SHP77 (cell line): ENCODE measurements at places on chromosomes 4 and X.
A peak's percentile ranks its signal among the peaks of the same experiment; 100 is the strongest.

GRCh38 chr4:40227284-40227683 is 30.5 kb downstream of the RHOH start:
- DNase-seq: no peak

DNA sequence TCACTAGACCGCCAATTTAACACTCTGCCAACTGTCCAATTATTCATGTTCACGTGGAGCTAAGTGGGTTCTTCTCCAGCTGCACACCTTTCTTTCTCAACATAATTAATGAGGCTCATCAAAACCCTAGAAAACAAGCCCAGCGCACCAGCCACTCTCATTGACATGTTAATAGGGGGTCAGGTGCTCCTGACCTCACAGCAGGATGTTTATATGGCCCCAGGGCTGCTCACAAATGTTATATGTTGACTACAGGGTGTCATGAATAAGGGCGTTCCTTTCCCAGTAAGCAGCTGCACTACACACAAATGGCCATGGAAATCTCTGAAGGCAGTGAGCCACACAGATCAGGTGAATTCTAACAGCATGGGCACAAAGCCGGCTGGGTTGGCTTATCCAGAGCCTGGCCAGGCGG is 209.8 kb downstream of the MGST2 start:
- DNase-seq: peak; percentile 46

- no peak for DNase-seq
These were observed 374.8 kb upstream of the GNPDA2 start for GRCh38 chr4:45100956-45101818.

- no peak for DNase-seq
These were observed 52.2 kb downstream of the HTRA3 start for GRCh38 chr4:8321771-8322170.

DNA sequence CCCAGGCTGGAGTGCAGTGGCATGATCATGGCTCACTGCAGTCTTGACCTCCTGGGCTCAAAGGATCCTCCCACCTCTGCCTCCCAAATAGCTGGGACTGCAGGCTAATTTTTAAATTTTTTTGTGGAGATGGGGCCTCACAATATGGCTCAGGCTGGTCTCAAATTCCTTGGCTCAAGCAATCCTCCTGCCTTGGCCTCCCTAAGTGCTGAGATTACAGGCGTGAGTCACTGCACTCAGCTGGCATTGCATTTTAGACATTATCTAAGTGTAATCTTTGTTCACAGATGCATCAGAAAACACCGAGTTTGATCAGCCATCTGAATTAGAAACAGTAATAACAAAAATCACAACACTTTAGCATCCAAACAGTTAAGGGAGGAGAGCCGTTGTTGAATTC is 53.4 kb upstream of the CBR4 start:
- DNase-seq: no peak

DNA sequence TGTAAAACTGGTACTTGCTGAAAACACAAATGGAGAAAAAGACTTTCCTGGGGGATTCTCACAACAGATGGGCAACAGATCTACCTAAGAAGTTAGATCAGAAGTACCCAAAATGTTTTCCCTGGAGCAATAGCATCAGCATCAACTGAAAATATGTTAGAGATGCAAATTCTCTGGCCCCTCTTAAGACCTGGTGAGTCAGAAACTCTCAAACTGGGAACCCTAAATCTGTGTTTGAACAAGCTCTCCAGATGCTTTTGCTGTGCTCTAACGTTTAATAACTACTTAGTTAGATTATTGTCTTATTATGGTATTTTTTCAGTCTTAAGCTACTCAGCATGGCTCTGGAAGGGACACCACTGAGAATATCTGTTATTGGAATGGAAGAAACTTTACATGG is 55.2 kb upstream of the TRPC3 start:
- no peak for DNase-seq

DNA sequence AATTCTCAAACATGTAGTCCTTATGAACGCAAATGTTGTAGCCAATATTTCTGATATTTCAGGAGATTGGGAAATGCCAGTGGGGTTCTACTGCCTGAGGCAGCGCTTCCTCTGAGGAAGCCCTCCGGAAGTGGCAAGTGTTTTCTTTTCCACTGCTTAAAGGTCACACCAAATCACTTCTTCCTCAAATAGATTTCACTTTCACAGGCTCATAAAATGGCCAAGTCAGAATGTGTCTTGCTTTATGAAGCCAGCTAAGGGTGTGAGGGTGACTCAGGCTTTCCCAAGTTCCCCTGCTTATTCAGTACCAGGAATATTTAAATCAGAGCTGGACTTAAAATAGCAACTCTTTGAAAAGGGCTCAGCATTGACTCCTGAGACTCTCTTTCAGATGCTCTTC is 514.2 kb upstream of the DIPK2B start:
- no peak for DNase-seq

DNA sequence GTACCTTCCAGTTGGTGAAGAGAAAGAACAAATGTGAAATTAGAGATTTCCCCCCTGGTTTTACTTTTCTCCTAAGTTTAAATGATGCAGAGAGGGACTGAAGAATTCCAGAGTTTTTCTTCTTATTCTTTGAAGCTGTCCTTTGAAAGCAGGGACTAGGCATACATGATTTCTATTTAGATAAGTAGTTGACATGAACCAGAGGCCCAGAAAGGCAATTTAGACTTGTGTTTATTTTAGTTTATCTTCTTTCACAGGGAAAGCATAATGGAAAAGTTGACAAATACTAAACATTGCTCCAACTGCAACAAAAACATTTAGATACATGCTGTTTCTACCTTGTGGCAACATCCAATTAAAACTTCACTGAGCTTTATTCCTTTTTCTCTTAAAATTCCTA is 32.0 kb downstream of the PTPN13 start:
- no peak for DNase-seq

DNA sequence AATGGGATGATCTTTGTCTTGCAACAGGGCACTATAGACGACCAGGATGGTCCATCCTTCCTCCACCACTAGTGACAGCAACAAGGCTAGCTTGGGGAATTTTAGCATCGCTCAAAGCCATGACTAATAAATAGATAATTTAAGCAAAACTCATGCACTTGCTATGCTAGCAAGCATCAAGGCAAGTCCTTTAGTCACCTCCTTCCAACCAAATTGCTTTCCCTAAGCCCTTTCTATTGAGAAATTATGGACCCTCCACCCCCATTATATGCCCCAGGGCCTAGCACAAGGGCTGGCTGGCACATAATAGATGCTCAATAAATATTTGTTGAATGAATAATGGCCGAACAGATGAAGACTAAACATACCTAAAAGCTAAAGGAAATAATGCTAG is 28.6 kb downstream of the SLC16A2 start:
- no peak for DNase-seq

DNA sequence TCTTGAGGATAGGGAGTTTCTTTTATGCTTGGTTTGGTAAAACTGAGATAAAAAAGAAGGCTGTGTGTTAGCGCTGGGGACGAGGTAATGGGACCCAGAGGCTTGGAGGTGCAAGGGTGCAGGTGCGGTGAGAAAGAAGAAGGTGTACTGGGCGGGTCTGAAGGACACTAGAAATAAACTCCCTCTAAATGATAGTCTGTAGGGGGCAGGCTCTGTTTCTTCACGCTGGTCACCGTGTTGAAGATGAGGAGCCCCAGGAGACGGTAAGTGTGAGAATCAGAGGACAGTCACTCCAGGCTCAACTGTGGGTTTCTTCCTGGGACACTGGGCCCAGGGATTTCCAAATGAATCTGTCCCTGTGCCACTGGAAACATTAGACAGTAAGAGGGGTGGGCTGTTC is 131.4 kb downstream of the SORBS2 start:
- DNase-seq: no peak

DNA sequence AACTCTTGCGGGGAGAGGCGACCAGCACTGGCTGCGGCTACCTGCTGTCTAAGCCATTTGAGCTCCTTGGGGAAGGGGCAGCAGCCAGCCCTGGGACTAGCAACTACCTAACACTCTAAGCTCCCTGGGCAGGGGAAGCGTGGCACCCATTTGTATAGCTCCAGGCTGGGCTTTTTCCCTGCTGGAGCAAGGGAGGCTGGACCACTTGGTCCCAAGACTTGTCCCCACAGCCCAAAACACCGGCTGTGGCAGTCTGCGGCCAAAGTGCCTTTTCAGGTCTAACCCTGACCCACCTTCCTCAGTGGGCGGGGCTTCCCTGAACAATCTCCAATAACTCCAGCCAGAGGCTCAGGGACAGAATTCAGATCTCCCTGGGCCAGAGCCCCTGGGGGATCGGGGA is 187.8 kb downstream of the NPNT start:
- DNase-seq: no peak

DNA sequence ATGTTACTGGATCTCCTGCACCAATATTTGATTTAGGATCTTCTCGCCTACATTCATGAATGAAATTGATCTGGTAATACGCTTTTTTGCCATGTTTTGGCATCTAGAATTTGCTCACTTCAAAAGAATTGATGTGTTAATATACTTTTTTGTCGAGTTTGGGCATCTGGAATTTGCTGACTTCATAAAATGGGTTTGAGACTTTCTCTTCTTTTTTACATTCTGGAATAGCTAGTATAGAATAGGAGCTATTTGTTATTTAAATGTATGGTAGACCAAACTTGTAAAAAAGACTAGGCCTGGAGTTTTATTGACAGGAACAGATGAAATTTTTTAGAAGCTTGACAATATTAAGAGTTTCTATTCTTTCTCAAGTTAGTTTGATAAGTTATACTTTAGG is 404.9 kb upstream of the TENM3 start:
- no peak for DNase-seq
